ENCODE measurements at places on chromosomes 13 and 19. TPM values are rescaled to one million over a fixed set of nuclear protein-coding genes. Genes with fewer than 3 reads are reported as not detected.

Gene NANOS3
- total RNA-seq, result not detected

- no peaks in the 10 kb centered on the region for H3K4me1 ChIP-seq
- H3K36me3 ChIP-seq, result no peaks in the 10 kb centered on the region
- no peak overlapping the region for H3K4me3 ChIP-seq
- no peak for DNase-seq
Observed at GRCh38 chr13:44414716-44415115, 41.1 kb downstream of the SERP2 start.

GRCh38 chr19:1084024-1084868, 10.9 kb downstream of the POLR2E start:
- H3K4me1 ChIP-seq, result peaks cover 13% of the 10 kb centered on the region
- no peak overlapping the region for H3K27ac ChIP-seq
- no peak for DNase-seq
- peaks cover 5% of the 10 kb centered on the region for H3K27me3 ChIP-seq
- H3K36me3 ChIP-seq, result no peaks in the 10 kb centered on the region
- no peak overlapping the region for H3K4me3 ChIP-seq

GRCh38 chr19:56272161-56272798, at the start of gene EDDM13:
EDDM13 (plus strand) TSS chr19:56272748; CDS start chr19:56272835, 87 bp downstream.
- no peak within 1 kb of the TSS for H3K27ac ChIP-seq
- H3K4me1 ChIP-seq, result no peaks in the 10 kb centered on the region
- DNase-seq, result no peak
- no peaks in the 10 kb centered on the region for H3K36me3 ChIP-seq
- H3K4me3 ChIP-seq, result no peak within 1 kb of the TSS

DNA sequence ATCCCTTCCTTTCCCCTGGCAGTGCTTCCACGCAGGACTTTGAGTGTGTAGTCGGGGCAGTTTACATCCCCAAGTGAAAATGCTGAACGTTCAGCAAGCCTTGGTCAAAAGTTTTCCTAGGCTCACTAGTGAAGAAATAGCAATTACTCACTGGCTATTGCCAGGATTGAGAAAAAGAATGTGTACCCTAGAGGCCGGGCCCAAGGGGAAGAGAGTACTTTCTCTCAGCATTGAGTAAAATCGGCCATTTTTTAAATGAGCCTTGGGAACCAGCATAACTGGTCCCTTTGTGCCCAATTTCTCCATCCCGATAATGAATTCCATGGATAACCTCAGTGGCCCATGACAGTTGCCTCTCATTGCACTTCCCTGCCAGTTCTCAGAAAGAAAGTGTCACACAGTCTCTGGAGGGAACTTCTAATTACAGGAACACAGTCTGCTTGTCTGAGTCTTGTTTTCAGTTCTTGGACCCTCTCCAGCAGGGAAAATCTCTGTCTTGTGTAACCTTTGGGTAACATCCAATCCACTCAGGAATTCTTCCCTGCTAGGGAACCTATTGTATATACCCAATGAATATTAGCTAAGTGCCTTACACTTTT, 7.3 kb upstream of the OR7D2 start:
- no peaks in the 10 kb centered on the region for H3K36me3 ChIP-seq
- no peaks in the 10 kb centered on the region for H3K4me1 ChIP-seq
- H3K4me3 ChIP-seq, result no peak overlapping the region
- no peak overlapping the region for H3K27ac ChIP-seq
- no peak for DNase-seq
- no peaks in the 10 kb centered on the region for H3K27me3 ChIP-seq

DNA sequence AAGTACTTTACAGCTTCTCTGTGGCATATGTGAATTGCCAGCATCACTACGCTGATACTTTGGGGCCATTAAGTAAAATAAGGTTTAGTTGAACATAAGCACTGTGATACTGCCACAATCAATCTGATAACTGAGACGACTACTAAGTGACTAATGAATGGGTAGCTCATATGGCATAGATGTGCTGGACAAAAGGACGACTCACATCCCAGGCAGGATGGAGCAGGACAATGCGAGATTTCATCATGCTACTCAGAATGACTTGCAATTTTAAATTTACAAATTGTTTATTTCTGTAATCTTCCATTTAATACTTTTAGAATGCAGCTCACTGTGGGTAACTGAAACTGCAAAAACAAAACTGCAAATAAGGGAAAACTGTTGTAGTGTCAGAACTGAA, 13.6 kb downstream of the CCDC122 start:
- no peaks in the 10 kb centered on the region for H3K4me1 ChIP-seq
- H3K27ac ChIP-seq, result no peak overlapping the region
- no peak for DNase-seq
- H3K4me3 ChIP-seq, result no peak overlapping the region
- H3K27me3 ChIP-seq, result no peaks in the 10 kb centered on the region
- peaks cover 12% of the 10 kb centered on the region for H3K36me3 ChIP-seq

DNA sequence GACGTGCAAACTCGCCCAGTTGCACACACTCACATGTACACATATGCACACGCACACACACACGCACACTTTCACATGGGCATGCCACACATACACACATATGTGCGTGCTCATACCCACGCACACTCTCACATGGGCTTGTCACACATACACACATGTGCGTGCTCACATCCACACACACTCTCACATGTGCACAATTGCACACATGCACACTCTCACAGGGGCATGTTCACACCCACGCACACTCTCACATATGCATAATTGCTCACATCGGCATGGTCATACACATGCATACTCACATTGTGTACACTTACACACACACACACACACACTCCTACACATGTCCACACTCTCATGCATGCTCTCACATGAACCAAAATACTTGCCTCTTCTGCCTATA, 32.8 kb upstream of the PEPD start:
- H3K36me3 ChIP-seq, result no peaks in the 10 kb centered on the region
- no peak for DNase-seq
- no peak overlapping the region for H3K27ac ChIP-seq
- H3K27me3 ChIP-seq, result no peaks in the 10 kb centered on the region
- H3K4me1 ChIP-seq, result no peaks in the 10 kb centered on the region
- H3K4me3 ChIP-seq, result no peak overlapping the region

DNA sequence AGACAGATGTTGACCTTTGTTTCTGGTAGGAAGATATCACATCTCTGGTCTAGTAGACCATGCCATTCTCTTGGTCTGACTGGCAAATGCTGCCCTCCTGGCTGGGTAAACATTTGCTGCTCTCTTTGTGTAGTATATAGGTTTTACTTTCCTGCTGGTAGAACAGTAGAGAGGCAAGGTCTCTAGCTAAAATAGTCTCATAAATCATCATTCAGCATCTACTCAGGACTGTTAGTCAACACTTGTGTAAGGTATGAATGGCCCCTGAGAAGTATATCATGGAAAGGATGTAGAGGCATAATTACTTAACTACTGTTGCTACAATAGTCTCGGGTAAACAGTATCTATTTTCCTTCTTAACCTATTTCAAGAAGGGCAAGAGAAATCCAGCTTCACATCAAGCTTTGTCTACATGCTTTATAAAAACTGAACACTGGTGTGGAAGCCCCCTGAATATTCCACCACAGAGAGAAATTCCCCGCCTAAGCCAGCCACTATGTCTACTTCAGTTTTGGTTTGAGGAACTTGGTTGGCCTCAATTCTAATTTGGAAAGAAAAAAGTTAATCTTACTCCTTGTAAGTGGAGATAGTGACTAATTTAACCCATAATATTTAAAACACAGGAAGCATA, 18.4 kb upstream of the MYCBP2 start:
- no peak overlapping the region for H3K4me3 ChIP-seq
- H3K27me3 ChIP-seq, result no peaks in the 10 kb centered on the region
- H3K36me3 ChIP-seq, result no peaks in the 10 kb centered on the region
- DNase-seq, result no peak

- H3K27me3 ChIP-seq, result no peaks in the 10 kb centered on the region
- no peak overlapping the region for H3K4me3 ChIP-seq
- no peaks in the 10 kb centered on the region for H3K36me3 ChIP-seq
- H3K4me1 ChIP-seq, result no peaks in the 10 kb centered on the region
Observed at GRCh38 chr19:2519482-2519881, 43.6 kb downstream of the GADD45B start.

- no peak overlapping the region for H3K27ac ChIP-seq
- peaks cover 7% of the 10 kb centered on the region for H3K4me1 ChIP-seq
- no peaks in the 10 kb centered on the region for H3K27me3 ChIP-seq
- peak; percentile 62 for DNase-seq
- H3K36me3 ChIP-seq, result no peaks in the 10 kb centered on the region
Observed at GRCh38 chr13:97627566-97627965, 193.6 kb downstream of the RAP2A start.

- DNase-seq, result no peak
- no peak overlapping the region for H3K27ac ChIP-seq
- H3K27me3 ChIP-seq, result no peaks in the 10 kb centered on the region
- no peaks in the 10 kb centered on the region for H3K4me1 ChIP-seq
Observed at GRCh38 chr13:98834254-98834960, 81.9 kb upstream of the SLC15A1 start.

GRCh38 chr19:49746206-49746958, 16.7 kb downstream of the TSKS start:
- no peaks in the 10 kb centered on the region for H3K27me3 ChIP-seq
- H3K27ac ChIP-seq, result no peak overlapping the region

Data from tibial nerve (tissue), 4 donors.